ENCODE measurements at places on chromosomes 4 and X. TPM values are rescaled to one million over a fixed set of nuclear protein-coding genes. Genes with fewer than 3 reads are reported as not detected.

OTUD6A gene
- polyA plus RNA-seq = not detected

COL4A6 gene
- polyA plus RNA-seq = not detected

CYLC1 gene
- not detected for polyA plus RNA-seq

LGI2 gene
- not detected for polyA plus RNA-seq

GDI1 gene
- 38.1 TPM for polyA plus RNA-seq
